ENCODE measurements at places on chromosomes 3 and 15.

GRCh38 chr3:359672-360071 lies 163.1 kb downstream of the CHL1 start:
- no peak for DNase-seq

- DNase-seq: no peak
Measured at GRCh38 chr3:130779031-130779430, 32.4 kb upstream of the PIK3R4 start.

GRCh38 chr3:37479981-37480380 lies 305.6 kb upstream of the LRRFIP2 start:
- no peak for DNase-seq

DNA sequence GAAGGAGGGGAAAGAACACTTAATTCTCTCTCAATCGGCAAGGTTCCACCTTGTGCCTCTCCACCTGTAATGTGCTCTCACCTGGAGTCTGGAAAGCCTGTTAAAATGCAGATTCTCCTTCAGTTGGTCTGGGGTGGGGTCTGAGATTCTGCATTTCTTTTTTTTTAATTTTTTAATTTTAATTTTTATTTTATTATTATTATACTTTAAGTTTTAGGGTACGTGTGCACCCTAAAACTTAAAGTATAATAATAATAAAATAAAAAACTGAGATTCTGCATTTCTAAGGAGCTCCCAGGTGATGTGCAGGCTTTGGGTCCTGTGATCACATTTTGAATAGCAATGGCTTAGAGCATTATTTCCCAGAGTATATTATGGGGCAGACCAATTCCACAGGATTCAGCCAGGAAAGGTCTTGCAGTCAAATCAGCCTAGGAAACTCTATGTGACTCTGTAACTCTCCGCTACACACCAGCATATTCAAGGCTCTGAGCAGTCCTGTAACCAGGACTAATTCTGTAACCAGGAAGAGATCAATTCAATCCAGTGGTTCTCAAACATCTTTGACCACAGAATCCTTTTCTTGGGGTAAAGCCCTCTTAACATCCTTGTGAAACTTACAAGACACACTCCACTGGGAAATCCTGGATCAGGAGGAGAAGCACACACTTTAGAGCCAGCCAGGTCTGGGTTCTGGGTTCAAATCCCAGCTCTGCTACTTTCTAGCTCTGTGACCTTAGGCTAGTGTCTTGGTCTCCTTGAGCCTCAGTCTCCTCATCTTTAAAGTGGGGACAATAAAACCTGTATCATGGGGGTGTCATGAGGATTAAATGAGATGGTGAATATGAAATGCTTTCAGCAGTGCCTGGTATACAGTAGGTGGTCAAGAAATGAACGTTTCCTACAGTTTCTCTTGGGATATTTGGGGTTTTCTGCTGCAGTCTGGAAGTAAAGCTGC lies 62.3 kb upstream of the SEC13 start:
- DNase-seq: no peak

DNA sequence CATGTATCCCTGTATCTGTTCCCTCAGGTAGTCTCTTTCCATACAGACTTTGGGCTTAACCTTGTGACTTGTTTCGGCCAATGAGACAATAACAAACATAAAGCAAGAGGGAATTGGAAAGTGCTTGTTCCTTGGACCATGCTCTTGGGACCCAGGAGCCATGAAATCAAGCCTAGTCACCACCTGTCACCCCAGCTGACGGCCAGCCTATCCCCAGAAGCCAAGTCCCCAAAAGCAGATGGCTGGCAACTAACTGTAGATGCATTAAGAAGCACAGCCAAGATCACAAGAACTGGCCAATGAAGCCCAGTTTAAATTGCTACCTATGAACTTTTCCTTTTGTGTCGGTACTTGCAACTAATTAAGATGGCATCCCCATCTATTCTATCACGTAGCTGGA lies 822.0 kb downstream of the CADM2 start:
- no peak for DNase-seq

GRCh38 chr3:141268306-141268705 lies 36.7 kb downstream of the PXYLP1 start:
- DNase-seq: no peak

GRCh38 chr15:80861731-80862170 lies 82.6 kb downstream of the CEMIP start:
- DNase-seq: no peak

DNA sequence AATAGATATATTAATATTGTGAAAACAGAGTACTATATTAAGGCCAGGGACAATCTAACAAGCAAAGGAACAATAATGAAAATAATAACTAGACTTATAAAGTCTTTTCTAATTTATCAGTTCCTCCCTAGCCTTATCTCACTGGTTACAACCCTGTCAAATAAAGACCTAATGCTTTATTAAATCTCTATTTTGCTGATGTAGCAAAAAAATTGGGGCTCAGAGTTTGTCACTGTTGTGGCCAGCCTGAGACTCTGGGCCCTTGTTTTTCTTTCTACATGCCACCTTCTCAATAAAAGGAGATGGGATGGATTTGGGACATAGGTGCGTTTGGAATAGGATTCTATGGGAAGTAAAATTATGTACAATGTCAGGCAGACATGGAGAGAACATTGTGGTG lies 937.0 kb downstream of the IGSF11 start:
- DNase-seq: no peak

DNA sequence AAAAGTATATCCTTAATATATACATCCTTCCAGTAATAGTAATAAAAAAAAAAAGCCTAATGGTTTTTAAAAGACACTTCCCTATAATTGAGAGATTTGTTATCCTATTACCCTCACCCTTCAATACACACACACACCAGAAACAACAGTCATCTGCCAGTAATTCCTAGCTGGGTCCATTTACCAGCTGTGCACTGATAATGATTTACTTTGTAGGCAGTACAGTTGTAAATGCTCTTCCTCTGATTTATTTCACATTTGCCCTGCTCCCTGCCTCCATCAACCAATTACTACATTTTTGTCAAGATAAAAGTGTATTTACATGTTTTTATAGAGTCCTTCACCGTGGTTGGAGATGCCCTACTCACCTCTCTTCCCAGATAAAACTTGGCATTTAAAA lies 12.4 kb downstream of the TPM1 start:
- no peak for DNase-seq

- no peak for DNase-seq
Measured at GRCh38 chr3:86990734-86991481, at the start of gene VGLL3. Gene VGLL3 (minus strand): TSS chr3:86991149. CDS start chr3:86990743, 406 bp downstream.

GRCh38 chr3:35745802-35746484 lies 106.6 kb downstream of the ARPP21 start:
- DNase-seq: no peak

GRCh38 chr15:89649013-89649625 lies 6.1 kb downstream of the KIF7 start:
- DNase-seq: no peak

GRCh38 chr3:65883613-65884012 lies 155.1 kb downstream of the MAGI1 start:
- DNase-seq: no peak

DNA sequence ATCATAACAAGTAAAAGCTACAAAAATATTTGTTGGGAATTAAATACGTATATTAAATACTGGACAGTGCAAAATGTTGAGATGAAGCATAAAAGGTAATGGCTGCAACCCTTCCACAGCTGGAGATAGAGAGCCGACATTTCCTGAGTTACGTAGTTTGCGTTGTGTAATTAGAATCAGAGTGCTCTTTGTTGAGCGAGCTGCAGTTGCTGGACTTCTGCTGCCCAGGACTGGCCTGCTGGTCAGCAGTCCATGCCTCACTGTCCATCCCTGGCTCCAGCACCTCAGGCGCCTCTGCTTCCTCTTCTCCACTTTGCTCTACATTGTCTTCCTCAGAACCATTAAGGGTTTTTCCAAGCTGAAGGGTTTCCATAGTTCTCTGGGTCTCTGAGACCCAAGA lies 28.4 kb upstream of the SHC4 start:
- no peak for DNase-seq

DNA sequence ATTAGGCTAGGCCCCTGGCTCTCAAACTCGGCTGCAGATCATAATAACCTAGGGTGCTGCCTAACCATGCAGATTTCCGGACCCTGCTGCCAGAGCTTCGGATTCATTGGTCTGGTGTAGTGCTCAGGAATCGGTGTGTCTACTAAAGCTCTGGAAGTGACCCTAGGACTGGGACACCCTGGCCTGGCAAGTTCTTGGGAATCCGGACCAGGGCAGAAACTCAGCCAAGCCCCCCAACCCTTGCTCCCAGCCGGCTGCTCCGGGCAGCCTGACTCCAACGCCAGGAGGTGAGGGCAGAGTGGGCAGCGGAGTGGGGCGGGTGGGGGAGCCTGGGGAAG lies 23.0 kb downstream of the IGDCC3 start:
- no peak for DNase-seq

GRCh38 chr3:30042274-30042859 lies 564.0 kb upstream of the TGFBR2 start:
- DNase-seq: no peak
